ENCODE measurements at places on chromosomes 16 and 17. TPM values are rescaled to one million over a fixed set of nuclear protein-coding genes. Genes with fewer than 3 reads are reported as not detected.

DNA sequence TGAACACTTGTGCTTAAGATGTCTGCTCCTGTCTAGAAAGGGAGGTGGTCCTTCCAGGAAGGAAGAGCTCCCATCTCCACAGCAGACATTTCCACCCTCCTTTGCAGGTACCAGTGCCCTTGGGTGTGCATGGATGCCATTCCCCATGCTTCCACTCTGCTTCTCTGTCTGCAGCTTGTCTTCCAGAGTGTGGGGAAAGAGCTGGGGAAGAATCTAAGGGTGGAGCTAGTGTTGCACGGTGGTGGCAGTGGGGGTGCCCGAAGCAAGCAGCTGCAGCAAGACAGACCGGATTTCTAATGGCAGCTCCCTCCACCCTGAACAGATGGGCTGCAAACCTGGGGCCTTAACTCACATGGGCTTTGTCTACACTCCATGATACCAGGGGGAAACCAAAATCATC is 22.6 kb upstream of the HOXB13 start:
- H3K4me3 ChIP-seq: no peak overlapping the region
- H3K27me3 ChIP-seq: peaks cover 94% of the 10 kb centered on the region
- DNase-seq: no peak

- H3K27ac ChIP-seq: no peak overlapping the region
- H3K27me3 ChIP-seq: peaks cover 6% of the 10 kb centered on the region
- H3K36me3 ChIP-seq: no peaks in the 10 kb centered on the region
- no peak for DNase-seq
- H3K4me3 ChIP-seq: no peak overlapping the region
These were observed 279.8 kb upstream of the EEF2KMT start for GRCh38 chr16:5377280-5377898.

Gene HOXB7
- total RNA-seq: 1.6 TPM

Gene TAT
- not detected for total RNA-seq

Gene KRT39
- not detected for total RNA-seq

- H3K27ac ChIP-seq: no peak overlapping the region
- peak overlapping the region; percentile 92 for H3K4me3 ChIP-seq
- H3K27me3 ChIP-seq: peaks cover 35% of the 10 kb centered on the region
- DNase-seq: no peak
- no peaks in the 10 kb centered on the region for H3K36me3 ChIP-seq
These were observed 41.0 kb downstream of the RAI1 start for GRCh38 chr17:17722081-17722905.

DNA sequence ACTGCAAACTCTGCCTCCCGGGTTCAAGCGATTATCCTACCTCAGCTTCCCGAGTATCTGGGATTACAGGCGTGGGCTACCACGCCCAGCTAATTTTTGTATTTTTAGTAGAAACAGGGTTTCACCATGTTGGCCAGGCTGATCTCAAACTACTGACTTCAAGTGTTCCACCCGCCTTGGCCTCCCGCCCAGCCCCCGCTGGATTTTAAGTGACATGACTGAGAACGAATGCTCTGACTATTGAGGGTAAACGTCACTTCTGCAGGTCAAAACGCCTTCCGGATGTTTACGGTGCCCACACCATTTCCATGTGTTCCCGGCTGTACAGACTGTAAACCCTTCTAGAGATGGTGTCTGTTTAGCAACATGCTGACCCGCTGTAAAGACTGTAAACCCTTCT is 22.8 kb downstream of the PITPNA start:
- H3K4me3 ChIP-seq: no peak overlapping the region
- no peaks in the 10 kb centered on the region for H3K36me3 ChIP-seq
- peaks cover 10% of the 10 kb centered on the region for H3K4me1 ChIP-seq
- DNase-seq: no peak
- H3K27me3 ChIP-seq: no peaks in the 10 kb centered on the region
- H3K27ac ChIP-seq: no peak overlapping the region

Gene TIMP2
- total RNA-seq: 4.1 TPM

GRCh38 chr17:6241996-6242395 is 171.8 kb downstream of the WSCD1 start:
- H3K27me3 ChIP-seq: peaks cover 38% of the 10 kb centered on the region
- H3K27ac ChIP-seq: no peak overlapping the region
- no peak for DNase-seq

DNA sequence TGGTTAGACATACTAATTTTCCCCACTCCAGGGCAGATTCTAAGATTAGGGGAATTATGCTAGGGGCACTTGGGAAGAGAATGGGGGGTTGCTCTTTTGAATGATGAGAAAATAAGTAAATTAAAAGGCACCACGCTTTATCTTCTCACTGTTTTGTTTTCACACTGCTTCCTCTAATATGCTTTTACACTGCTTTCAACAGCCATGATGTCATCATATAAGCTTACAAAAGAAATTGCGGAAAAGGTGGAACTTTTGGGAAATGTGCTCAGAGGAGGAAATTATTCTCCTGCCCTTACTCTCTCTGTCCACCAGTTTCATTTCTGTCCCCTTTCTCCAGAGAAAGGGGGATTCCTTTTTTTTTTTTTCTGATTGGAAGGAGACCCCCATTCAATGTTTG is 308.2 kb downstream of the TOX3 start:
- no peaks in the 10 kb centered on the region for H3K4me1 ChIP-seq
- DNase-seq: no peak
- H3K4me3 ChIP-seq: no peak overlapping the region

DNA sequence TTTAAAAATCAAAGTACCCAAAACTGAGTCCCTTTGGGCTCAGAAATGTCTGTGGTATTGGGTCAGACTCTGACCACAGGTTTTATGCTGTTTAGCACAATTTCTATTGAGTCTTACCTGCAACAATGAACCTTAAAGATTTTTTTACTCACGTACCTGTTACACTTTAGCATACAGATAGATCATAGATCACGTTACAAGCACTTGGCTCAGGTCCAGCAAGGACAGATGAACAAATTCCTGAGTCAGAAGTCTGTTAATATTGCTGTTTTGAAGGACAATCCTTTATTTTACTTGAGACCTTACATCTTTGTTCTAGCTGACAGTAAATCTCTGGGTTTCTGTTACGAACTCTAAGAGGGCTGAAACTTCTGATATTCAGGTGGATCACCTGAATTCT is 12.8 kb downstream of the SLC7A6OS start:
- H3K27me3 ChIP-seq: no peaks in the 10 kb centered on the region
- H3K27ac ChIP-seq: peak overlapping the region; percentile 67
- H3K4me3 ChIP-seq: no peak overlapping the region
- peaks cover 23% of the 10 kb centered on the region for H3K4me1 ChIP-seq
- peaks cover 44% of the 10 kb centered on the region for H3K36me3 ChIP-seq

Gene HS3ST3A1
- total RNA-seq: 1.5 TPM

DNA sequence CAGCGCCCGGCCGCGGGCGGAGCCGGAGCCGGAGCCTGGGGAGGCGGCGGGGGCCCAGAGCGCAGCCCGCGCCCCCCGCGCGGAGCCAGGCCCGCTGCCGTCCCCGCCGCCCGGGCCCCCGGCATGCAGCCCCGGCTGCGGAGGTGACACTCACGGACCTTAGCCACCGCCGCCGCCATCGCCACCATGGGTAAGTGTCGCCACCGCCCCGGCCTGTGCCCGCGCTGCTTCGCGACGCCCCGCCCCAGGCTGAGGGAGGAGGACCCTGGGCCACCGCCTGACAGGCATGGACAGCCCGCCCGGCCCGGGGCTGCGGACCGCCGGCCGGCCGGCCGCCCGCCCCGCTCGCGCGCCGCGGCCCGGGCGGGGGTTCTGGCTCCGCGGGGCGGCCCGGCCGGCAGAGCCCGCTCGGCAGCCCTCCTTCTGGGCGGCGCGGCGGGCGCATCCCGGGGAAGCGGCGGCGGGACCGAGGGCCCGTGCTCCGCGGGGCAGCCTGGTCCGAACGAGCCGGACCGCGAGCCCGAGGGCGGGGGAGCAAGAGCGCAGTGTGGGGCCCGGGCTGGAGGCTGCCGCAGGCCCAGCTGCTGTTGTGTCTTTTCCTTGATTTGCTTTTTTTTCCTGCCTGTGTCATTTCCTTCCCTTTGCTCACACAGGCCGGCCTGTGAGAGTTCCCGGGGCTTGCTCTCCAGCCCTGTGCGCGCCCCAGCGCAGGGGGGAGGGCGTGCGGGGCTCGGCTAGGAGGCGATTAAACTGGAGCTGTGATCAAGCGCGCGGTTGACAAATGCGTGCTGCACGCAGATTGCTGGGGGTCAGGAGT is 565 bp downstream of the MAP3K3 start:
- peak overlapping the region; percentile 98 for H3K4me3 ChIP-seq
- DNase-seq: peak; percentile 77
- H3K36me3 ChIP-seq: peaks cover 2% of the 10 kb centered on the region
- H3K27ac ChIP-seq: peak overlapping the region; percentile 92
